ENCODE measurements at places on chromosomes 7 and 10.

- DNase-seq: no peak
Measured at GRCh38 chr7:139873593-139874301, 44.7 kb downstream of the TBXAS1 start.

- DNase-seq: no peak
Measured at GRCh38 chr7:77866786-77867536, 68.4 kb downstream of the PHTF2 start.

DNA sequence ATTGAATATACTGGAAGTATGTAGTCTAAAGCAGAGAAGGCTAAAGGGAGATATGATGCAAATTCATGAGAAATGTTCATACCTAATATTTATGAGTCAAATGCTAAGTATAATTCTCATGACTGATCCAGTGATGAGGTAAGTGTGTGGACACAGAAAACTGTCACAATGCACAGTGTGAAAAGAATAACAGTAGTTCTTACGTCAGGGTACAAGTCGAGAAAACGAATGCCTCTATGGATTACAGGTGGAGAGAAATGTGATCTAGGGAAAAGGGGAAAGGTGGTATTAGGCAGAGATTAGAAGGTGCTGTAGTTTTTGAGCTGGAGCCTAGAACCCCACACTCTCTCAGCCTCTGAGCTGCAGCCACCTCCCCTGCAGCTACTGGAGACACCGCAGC lies 542.0 kb downstream of the CNTNAP2 start:
- no peak for DNase-seq

GRCh38 chr7:123633553-123633952 lies 22.1 kb upstream of the LMOD2 start:
- peak; percentile 23 for DNase-seq

DNA sequence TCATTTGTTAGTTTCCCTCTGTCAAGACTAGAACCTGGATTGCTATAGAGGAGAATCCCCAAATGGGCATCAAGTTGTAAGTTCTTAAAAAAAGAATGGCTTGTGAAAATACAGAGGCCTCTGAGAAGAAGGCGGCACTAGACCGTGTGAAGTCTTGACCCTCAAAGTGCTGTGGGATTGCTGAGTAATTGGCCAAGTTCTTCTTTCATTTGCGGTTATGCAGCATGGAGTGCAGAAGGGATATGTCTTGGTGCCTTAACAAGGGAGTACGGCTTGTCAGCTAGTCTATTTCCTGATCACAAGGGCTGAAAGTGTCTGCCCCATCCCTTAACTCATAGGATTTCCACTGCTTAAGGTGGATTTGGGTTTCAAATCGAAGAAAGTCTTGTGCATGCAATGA lies 81.2 kb downstream of the MKX start:
- DNase-seq: no peak

DNA sequence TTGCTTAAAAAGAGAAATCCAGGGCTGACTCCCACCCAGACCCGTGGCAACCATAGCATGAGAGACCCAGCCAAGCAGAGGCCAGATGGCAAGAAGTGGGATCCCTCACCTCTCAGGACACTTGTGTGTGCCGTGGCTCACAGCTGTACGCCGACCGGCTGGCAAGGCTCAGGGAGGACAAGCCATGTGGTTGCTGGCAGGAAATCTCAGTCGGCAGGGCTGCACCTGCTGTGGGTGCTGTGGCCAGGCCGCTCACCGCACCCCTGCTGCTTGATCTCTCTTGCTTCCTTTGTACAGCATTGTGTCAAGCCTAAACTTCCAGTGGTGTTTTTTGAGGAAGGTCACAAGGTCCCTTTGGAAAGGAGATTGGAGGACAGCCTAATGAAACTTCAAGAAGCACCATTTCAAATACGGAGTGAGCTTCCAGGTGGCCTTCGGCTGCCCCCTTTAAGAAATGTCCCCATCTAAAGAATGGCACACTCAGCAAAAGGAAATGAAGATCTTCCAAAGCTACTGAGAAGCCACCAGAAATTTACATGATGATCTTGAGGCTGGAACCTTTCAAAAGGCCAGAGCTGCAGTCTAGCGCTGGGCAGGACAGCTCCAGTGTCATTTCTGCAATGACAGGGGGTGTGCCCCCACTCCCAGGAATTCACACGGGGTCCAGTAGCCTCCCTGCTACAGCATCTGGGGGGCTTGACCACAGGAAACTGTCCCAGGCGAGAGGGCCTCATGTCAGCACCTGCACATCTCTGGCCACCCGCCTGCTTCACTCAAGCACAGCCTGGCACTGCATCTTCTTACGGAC lies 409.0 kb upstream of the MGMT start:
- DNase-seq: no peak

DNA sequence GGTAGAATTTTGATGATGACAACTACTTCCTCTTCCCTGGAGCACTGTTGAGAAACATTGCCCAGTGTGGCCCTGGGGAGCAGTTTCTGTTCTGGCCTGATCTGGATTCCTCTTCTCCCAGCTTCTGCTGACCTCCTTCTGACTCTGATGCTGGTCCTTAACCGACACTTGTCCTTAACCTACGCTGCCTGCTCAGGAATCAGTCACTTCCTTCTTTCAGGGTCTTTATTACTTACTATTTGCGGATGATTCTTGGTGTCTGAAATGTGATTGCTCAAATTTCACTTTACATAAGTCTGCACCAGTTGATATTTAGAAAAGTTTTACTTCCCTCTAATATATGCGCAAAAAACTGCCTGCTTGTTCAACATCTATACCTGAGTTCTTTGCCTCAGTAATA lies 164.1 kb downstream of the PTEN start:
- no peak for DNase-seq

DNA sequence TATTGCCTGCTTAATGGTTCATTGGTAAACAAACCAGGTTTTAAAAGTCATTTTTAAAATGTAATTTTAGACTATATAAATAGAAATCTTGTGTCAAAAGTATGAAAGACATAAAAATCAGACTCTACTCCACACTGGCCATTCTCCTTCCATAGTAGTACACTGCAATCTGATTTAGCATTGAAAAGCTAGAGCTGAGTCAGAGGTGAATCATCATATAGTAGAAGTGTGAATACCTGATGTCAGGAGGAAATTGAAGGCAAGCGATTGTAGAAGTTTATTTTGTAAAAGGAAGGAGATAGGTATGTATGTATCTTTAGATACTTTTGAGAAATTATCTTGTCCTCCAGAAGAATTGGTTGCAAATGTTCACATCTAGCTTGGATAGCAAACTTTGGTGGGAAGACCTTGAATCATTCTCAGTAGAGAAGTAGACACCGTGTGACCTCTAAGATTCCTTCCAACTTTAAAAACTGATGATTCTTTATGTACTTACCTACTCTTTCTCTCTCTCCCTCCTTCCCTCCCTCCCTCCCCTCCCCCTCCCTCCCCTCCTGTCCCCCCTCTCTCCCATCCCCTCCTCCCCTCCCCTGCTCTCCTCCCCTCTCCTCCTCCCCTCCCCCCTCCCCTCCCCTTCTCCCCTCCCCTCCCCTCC lies 88.1 kb downstream of the BTAF1 start:
- DNase-seq: peak; percentile 14

DNA sequence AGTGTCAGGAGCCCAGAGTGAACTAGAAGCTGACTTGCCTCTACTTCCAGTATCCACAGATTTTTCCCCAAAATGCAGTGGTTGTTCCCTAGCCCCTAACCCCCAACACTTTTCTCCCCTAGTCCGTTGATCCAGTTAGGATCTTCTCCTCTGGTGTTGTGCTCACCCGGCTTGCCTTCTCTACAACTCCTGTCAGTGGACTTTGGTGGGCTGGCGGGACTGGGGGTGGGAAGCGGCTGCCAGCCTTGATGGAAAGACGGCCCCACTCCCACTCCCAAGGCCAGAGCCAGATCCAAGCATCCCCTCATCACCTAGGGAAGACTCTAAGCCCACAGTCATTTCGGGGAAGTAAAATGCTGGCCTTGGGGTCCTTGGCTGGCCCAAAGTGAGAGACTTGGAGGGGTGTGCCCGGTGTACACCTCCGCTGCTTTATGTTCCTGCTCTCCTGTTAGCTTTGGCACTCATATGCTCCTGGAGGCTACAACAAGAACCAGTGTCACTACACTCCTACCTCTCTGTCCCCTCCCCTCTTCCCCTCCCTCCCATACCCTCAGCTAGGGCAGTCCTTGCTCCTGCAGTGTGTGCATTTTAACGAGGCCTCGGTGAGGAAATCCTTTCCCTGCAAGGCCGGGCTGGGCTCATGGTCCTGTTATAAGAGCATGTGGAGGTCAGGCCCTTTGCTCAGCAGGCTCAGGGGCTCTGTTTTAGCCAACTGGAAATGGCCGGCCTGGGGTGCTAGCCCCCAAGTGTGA lies 930 bp upstream of the HOXA10 start:
- DNase-seq: no peak

- no peak for DNase-seq
Measured at GRCh38 chr10:13922586-13922985, 335.8 kb downstream of the PRPF18 start.

GRCh38 chr7:28136885-28137284 lies 43.7 kb downstream of the JAZF1 start:
- DNase-seq: no peak

DNA sequence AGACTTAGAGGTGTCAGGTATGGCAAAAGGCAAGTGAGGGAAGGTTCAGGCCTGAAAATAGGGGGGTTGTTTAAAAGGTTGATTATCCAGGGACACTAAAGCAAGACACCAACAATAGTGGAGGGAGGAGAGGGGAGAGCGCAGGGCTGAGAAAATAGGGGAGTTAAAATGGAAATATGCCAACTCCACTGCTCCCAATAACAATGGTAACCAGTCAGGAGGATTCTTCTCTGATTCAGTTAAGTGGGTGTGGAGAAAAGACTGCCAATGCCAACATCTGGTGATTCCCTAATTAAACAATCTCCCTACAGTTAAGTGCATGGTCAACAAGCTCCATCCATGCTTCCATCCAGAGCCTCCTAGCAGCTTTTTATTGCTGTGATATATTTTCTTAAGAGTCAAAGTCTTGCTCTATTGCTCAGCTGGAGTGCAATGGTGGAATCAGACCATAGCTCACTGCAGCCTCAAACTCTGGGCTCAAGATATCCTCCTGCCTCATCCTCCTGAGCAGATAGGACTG lies 183.3 kb downstream of the JAZF1 start:
- no peak for DNase-seq

- DNase-seq: no peak
Measured at GRCh38 chr7:22765609-22766008, 38.6 kb downstream of the IL6 start.

GRCh38 chr10:6542999-6543430 lies 37.1 kb downstream of the PRKCQ start:
- DNase-seq: no peak

GRCh38 chr10:104706886-104707285 lies 65.8 kb downstream of the SORCS3 start:
- no peak for DNase-seq

DNA sequence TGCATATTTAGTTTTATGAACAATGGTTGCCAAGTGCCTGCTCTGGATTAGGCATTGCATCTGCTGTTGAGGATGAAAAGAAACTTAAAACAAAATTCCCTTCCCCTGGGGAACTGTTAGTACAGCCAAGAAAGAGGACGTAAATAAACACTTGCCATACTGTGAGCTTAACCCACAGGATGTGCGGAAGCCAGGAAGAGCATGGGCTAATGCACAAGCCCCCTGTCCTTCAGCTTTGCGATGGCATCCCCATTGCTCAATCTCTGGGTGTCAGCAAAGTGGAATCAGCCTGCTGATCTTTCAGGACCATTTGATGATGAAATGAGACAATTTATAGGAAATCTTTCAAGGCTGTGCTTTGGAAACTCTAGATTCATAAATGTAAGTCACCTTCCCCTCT lies 399.9 kb upstream of the IGFBP3 start:
- no peak for DNase-seq

- DNase-seq: no peak
Measured at GRCh38 chr7:83148776-83149175, 13.9 kb downstream of the PCLO start.

DNA sequence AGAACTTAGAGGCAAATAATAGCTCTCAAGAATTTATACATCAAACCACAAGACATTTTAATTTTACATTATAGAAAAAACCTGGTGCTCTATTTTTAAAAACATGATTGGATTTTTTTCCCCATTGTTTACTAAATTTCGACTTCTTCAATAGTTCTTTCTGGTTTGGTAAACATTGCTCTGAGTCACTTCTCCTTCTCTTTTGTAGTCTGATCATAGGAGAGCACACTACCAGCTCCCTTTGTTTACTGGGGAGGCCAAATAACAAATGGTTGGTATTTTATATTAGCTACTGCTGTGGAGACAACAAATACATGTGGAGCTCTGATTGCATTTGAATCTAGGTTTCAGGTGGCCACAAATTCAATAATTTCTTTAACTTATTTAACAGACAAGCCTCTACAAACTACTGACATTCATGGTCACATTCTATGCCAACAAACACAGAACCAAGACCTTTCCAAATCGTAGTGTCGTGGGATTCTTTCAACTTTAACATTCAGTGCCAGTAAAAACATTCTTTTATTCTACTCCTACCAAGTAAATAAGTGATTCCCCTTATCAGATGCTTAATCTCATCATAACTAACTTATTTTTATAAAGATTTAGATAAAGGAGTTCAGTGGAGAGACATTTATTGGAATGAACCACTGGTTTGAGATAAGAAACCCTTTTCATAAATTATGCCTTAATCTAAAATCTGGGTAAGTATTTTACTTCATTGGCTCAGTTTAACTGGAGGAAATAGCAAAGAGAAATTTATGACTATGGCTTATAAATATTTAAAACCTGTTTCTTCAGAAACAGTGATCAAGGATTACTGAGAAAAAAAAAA lies 17.7 kb upstream of the FXYD4 start:
- no peak for DNase-seq

GRCh38 chr10:70190581-70190980 lies 20.3 kb upstream of the SAR1A start:
- DNase-seq: no peak

DNA sequence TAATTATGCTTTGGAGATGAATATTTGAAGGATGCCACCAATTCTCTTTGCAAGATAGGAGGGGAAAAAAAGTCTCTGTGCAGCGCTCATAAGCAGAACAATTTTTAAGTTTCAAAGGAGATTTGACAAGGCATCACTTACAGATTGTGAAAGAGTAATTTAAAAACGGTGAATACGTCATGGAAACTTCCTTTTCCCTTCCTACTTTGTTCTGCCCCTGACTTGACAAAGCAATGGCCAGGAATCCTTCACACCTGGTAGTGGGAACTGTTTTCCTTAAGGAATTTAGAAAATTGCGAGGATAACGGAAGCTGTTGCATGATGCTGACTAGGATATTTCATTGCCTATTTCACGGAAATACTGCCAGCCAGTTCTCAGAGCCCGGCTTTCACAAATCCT lies 16.7 kb downstream of the FAM107B start:
- no peak for DNase-seq

DNA sequence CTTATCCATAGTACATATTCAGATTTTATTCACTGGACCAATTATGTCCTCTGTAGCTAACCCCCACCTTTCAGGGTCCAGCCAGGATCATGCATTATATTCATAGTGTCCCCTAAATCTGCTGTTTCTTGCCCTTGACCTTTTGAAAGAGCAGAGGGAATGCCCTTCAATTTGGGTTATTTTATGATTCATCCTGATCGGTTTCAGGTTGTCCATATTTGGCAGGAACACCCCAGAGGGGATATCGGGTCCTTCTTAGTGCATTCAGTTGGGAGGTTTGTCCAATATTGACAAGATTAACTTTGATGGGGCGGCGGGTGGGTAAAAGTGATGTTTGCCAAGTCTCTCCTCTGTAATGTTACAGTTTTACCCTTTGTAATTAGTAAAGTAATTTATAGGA lies 60.9 kb downstream of the SHH start:
- DNase-seq: no peak

GRCh38 chr7:47066976-47067614 lies 514.8 kb downstream of the TNS3 start:
- no peak for DNase-seq
